Activated CD4-positive, alpha-beta T cell treated with anti-CD3 and anti-CD28 coated beads for 48 hours (primary cell): ENCODE measurements at places on chromosomes 2 and 18.

DNA sequence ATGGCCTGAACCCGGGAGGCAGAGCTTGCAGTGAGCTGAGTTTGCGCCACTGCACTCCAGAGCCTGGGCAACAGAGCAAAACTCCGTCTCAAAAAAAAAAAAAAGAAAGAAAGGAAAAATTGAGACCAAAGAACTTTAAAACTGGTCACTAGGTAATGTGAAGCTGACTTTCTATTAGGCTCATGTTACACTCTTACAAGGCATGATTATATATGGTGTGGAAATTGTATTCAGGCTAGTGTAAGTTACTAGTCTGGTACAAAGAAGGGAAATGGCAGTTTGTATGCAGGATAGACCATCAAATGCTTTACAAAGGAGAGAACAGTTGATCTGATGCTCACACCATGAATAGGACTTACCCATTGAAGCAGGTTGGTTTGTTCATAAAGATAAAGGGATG lies 35.4 kb upstream of the ARMC9 start:
- no peak for DNase-seq

GRCh38 chr2:85522090-85522647 lies 16.8 kb upstream of the MAT2A start:
- DNase-seq = no peak

- no peak for DNase-seq
Measured at GRCh38 chr2:204681412-204681811, 136.1 kb downstream of the PARD3B start.

DNA sequence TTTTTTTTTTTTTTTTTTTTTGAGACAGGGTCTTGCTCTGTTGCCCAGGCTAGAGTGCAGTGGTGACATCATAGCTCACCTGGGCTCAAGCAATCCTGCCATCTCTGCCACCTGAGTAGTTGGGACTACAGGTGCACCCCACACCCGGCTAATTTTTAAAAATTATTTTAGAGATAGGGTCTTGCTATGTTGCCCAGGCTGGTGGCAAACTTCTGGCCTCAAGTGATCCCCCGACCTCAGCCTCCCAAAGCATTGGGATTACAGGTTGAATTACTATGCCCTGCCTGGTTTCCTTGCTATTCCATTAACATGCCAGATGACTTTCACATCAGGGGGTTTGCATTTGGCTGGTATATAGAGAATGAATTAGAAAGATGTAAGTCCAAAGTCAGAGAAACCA lies 253.2 kb downstream of the CAMKMT start:
- no peak for DNase-seq

GRCh38 chr2:209688385-209688784 lies 83.2 kb upstream of the UNC80 start:
- DNase-seq = no peak

GRCh38 chr2:117935954-117936353 lies 77.9 kb downstream of the CCDC93 start:
- DNase-seq = no peak

GRCh38 chr2:7430869-7431641 lies 513.8 kb downstream of the RNF144A start:
- peak; percentile 76 for DNase-seq

- DNase-seq = no peak
Measured at GRCh38 chr18:57362714-57363113, 10.4 kb downstream of the ST8SIA3 start.

GRCh38 chr2:237913193-237913917 lies 53.5 kb upstream of the UBE2F start:
- DNase-seq = no peak

DNA sequence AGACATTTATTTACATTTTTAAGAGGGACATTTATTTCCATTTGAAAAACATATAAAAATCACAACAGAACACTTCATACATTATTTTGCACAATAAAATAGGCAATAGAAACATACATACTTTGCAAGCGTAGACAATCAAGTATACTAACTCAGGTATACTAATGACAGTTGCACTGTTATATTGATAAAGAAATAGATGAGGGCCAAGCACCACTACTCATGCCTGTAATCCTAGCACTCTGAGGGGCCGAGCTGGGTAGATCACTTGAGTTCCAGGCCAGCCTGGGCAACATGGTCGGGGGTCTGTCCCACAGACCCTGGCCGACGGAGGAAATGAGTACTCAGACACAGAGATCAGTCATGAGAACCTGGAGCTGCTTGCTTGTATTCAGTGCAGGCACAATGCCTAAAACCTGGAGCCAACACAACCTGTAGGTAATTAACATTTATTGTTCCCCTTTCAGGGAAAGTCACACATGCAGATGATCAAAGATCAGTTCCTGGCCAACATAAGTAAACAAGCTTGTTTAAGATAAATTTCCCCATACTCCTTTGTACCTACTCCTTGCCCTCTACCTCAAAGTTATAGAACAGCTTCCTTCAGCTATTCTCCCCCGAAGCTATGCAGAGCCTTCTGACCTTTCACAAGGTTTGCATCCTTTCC lies 1960.2 kb downstream of the SUCLG1 start:
- DNase-seq = no peak

DNA sequence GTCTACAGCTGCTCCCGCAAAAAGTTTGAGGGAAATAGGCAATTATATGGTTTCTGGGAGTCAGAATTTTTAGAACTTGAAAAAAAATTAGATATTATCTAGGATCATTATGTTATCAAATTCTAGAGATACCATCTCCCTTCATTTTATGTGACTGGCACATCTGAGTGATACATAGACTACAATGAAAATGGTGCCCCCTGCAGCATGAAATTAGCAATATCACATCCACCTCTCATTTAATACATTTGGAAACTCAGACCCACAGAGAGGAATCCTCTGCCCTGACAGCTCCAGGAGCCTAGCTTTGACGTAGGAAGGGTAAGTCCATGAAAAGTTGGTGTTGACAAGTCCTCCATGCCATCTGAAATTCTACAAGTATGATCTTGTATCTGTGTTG lies 381.6 kb downstream of the SUCLG1 start:
- peak; percentile 9 for DNase-seq

GRCh38 chr2:190283783-190284182 lies 35.8 kb downstream of the HIBCH start:
- DNase-seq = no peak

DNA sequence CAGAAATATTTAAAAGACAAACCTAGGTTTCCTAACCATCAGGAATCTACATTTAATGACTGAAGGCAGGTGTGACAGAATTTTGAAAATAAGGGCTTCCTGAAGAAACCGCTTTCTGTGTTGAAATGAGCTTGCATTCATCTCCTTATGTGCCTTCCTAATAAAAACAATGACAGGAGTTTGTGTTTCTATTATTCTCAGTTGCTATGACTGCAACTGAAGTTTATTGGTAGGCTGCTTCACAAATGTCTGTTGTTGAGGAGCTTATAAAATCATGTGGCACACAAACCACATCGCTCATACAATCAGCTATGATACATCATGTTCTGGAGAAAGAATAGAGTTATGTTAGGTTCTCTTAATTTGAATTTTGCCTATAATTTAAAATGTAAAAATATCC lies 362.7 kb upstream of the SLC8A1 start:
- DNase-seq = no peak

DNA sequence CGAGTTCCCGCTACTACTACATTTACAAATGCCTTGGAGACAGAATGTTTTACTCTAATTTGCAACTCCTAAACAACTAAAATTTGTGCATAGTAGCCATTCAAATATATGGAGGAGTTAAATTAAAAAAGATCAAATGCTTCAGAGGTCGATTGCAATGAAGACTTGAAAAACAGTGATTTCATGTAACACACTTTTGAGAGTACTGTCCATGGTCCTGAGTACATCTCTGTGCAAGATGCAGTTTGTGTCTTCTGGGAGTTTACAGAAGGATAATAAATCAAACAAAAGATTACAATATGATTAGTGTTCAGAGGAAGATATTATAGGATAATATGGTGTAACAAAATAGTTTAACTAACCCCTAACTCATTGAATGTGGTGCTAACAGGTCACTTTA lies 894.7 kb downstream of the TMEM182 start:
- DNase-seq = no peak

DNA sequence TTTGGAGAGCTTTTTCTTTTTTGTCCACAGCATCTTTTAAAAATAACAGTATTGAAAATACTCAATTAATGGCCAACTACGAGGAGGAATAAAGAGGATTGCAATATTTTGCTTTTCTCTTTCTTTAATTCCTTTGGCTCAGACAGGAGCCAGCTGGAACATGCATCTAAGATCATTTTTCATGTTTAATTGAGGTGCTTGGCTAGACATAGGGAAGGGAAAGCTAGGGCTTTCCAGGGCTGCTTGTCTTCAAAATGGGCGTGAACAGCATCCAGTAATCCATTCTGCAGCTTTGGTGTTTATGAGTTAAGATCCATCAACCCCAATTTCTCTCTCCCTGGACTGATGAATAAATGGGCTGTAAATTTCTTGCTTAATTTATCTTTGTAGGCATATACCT lies 323.0 kb downstream of the PTPRM start:
- DNase-seq = no peak

- DNase-seq = no peak
Measured at GRCh38 chr2:227971619-227972230, 100.3 kb downstream of the DAW1 start.

DNA sequence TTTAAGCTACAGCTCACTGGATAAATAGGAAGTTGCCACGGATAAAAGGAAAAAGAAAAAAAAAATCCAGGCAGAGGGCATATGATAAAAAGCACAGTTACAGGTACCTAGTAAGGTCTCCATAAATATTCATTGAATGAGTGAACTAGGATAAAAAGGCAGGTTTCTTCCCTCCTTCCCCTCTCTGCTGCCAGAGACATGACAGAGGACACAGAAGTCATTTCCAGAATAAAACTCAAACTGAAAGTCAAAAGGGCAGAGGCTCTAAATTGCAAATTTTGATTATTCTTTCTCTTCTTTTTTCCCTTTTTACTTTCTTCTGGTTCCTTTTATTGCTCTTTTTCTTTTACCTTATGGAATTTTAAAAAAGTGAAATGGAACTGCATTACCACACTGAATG lies 7.7 kb downstream of the CD302 start:
- no peak for DNase-seq

DNA sequence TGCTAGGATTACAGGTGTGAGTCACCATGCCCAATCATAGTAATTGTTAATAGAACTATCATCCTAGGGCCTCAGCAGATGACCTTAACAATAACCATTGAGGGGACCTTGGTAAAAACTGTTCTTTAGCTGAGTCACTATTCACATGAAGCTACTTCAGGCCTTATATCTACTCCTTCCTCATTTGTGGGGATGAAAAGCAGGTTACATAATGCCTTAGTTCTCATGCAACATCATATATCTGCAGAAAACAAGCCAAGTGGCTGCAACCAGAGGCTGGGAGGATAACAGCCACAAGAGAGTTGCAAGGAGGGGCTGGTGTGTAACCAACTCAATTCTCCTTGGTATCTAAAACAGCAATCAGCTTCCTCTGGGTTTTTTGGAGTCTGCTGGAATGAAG lies 445.4 kb downstream of the NBAS start:
- DNase-seq = no peak

DNA sequence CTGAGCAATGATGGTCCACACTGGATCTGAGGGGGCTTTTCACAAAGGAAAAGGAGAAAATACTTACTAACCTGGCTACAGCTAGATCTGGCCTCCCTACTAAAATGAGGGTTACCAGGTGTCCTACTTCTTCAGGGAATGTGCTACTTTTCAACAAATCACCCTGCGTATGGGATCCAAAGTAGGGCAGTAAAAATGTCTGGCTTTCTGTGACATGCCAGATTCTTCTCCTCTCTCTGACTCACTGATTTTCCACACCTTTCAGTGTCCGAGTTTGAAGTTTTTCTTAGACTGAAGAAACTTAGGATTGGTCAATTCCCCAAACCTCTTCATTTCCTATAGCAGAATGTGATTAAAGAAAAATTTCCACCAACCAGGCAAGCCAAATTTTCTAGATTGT lies 71.2 kb downstream of the SLC8A1 start:
- DNase-seq = no peak

GRCh38 chr2:207779523-207779922 lies 9.8 kb upstream of the FZD5 start:
- DNase-seq = no peak

DNA sequence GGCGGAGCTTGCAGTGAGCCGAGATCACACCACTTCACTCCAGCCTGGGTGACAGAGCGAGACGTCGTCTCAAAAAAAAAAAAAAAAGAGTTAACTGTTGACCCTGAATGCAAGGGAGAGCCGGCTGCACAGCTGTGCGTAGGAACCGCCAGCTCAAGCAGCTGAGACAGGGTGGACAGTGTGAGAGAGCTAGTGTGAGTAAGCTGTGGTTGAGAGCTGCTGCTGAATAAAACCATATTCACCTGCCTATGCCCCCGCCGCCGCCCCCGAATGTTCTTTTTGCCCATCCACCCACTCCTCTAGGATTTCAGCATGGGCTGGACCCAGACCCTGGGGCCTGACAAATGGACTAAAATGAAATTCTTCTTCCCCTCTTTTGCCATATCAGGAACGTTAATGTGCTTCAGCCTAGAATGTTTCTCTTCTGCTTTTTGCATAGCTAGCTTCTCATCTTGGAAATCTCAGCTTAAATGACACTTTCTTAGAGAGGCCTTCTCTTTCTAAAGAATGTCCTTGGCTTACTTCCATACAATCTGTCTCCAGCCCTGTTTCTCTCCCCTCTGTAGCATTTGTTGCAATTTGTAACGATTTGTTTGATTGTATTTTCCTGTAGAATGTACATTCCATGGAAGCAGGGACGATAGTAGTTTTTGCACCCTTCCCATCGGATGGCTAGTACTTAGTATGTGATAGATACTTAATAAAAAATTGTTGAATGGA lies 142.7 kb downstream of the KLHL14 start:
- no peak for DNase-seq

DNA sequence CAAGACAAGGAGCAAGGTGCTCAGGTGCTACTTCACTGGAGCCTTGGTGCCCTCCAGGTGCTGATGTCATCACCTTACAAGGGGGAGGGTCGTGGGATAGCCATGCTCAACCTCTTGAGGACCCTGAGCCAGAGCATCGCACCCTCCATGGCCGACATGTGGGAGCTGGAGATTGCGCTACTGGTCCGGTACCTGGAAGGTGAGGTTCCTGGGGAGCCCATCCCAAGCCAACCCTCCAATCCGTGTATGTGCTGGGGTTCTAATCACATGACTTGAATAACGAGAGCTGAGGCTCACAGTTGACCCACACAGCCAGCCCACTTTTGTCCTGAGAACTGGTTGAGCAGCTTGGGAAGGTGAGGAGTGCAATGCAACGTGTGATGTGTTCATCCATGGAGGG lies 25.9 kb downstream of the MROH2A start:
- DNase-seq = no peak

DNA sequence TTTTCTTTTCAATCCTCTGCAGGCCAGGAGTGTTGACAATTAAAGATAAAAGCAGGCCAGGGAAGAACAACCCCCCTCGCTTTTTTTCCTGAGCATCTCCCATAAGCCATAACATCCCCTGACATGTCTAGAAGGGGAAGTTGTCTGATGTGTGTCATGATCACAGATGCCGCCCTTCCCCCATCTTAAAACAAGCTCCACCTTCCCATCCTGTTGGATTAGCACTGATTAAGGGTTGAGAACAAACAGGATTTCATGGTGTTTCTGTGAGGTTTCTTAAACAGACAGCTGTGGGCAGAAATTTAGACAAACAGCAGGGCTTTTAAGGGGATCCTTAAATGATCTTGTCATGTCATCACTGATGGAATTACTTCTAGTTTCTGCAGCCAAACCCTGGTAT lies 59.4 kb upstream of the UPP2 start:
- DNase-seq = no peak

- DNase-seq = no peak
Measured at GRCh38 chr2:136019825-136020224, 34.4 kb upstream of the DARS1 start.
